ENCODE measurements at places on chromosomes 7 and 10.
A peak's percentile ranks its signal among the peaks of the same experiment; 100 is the strongest.

GRCh38 chr10:132517951-132518521 lies 19.6 kb upstream of the INPP5A start:
- no peak for DNase-seq

DNA sequence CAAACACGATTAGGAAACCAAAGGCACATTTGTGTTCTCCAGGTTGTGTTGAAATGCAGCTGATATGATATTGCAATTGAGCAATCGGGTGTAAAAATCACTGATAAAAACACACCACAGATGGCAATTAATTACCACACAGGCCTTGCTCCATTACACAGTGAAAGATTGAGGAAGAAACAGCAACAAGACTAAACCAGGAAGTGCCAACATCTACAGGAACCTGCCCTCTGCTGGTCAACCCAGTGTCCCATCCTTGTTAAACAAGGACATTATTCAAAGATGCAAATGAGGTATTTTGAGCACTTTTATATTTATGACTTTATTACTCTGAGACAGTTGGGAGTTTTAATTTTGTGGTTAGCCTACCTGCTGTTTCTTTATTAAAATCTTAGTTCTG lies 765.6 kb upstream of the GHITM start:
- DNase-seq = no peak

DNA sequence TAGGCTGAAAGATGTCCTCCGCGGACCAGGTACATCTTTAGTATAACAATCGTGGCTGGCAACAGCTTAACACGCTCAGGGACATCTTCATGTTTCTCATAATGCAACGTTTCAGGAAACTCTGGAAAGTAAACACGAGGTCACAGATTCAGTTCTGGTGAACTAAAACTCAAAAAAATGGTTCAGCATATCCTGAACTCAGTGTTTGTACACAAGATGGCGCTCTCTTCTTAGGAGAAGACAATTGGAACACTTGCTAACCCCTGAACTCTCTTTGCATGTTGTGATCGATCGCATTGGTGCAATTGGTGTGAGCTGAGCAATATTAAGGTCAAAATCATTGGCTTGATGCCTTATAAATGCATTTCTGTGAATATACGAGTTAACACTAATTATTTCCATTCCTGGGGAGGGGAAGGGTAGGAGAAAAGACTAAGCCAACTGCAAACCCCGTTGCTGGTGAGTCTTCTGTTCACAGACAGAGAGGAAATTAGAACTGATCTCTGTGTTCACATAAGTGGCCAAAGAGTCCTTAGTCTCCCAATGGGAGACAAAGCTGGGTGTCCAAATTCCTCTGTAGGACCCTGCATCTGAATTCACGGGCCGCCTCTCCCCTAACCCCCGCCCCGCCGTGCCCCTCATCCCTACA lies 52.6 kb upstream of the FAM180A start:
- peak; percentile 61 for DNase-seq

- no peak for DNase-seq
Measured at GRCh38 chr10:77131214-77131613, 506.4 kb downstream of the KCNMA1 start.

DNA sequence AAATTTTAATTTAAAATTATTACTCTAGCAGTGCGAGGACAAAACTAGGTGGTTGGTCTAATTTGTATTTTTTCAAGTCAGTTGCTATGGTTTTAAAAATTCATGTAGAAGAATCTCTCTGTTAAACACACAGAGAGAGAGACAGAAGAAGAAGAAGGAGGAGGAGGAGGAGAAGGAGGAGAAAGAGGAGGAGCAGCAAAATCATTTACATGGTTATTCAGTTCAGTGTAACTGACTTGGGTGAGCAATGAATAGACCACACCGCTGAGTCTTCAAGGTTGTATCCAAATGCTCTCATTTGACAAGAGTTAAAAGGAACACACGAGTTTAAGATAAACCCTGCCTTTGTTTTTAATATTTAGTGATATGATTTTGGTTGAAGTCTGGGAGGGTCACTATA lies 131.1 kb downstream of the PDE1C start:
- no peak for DNase-seq

DNA sequence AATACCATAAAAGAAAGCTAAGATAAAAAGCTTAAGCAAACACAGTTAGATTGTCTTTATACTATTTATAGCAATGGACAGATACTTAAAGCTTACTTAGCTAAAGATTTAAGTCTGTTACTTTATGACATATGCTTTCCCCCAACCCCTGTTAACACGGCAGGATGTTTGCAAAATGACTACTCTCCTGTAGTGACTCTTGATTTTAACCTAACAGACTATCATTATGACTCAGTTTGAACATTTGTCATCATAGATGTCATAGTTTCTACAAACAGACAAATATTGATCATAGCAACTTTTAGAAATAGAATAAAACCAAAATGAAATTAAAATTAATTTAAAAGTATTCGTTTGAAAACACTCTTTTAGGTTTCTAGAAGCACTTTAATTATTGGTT lies 7.8 kb upstream of the COMMD3 start:
- DNase-seq = no peak

DNA sequence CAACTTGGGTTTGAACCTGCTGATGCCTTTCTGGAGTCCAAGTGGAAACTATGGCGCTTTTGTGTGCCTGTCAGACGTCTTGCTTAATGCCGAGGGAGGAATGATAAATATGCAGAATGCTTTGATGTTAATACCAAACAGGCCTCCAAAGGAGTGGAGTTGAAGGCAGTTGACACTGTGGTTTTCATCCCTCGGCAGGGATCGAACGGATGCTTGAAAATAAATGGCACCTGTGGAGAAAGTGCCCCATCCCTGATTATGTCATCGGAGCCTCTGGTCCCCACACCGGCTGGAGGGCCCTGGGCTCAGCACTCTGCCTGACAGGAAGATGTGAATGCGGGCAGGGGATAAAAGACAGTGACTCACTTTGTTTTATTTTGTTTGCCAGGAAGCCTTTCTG lies 148.7 kb upstream of the GPR26 start:
- DNase-seq = no peak

DNA sequence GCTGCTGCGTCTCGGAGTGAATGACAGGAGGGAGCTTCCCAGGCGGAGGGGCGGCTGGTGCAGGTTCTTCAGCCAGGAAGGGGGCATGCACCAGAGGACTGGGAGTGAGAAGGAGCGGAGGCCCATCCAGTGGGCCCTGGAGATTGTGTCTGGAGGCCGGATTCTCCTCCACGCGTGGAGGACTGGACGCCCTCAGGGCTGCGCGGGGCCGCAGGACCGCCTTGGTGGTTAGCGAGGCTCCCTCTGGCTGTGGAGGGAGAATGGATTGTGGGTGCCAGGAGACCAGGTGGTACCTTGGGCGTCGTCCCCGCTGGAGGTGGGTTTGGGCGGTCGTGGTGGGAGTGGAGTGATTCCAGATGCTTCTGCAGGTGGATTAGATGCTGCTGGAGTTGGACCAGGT lies 68.9 kb downstream of the ELFN1 start:
- no peak for DNase-seq

- no peak for DNase-seq
Measured at GRCh38 chr7:38977685-38978084, at the start of gene POU6F2. Gene POU6F2 (plus strand): TSS chr7:38977909. CDS start chr7:38977954, 45 bp downstream.

DNA sequence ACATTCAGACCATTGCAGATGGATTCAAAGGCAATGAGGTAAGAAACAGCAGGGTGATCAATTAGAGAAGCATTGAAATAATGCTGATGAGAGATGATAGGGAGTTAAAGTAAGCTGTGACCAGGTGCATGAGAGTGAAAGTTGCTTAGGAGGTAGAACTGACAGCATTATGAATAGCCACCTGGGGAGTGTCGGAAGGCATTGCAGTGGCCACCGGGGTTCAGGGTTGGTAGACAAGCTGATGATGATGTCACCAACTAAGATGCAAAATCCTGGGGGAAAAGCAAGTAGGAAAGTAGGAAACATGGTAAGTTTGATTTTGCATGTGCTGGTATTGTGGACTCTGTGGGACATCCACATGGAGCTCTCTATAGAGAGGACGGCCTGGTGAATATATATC lies 211.9 kb upstream of the ETV1 start:
- no peak for DNase-seq

DNA sequence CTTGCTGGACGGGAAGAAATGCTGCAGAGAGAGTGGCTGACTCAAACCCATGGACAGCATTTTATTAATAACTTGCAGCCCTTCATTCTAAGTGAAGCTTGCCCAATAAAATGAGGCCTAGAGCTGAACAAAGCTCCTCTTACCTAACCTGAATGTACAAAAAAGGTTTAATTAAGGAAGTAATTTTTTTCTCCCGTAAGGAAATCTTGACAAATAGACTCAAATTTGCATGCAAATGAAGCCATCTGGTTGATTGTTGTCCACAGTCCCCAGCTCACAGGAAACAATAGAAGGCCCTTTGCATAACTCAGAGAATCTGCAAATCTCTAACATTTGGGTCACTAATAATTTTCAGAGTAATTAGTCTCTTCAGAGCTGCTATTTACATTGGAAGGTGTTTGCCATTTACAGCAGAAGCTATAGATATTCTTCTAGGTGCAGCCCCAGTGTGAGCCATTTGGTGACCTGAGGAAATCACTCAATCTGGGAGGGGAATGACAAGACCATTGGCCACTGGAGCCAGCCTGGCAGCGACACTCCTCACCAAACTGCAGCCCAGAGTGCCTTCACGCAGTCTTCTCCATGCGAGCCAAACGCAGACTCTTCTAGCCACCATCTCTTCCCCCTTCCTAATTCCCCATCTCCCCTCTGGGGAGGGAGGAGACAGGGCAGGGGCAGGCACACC lies 483.0 kb upstream of the C7orf33 start:
- no peak for DNase-seq

- no peak for DNase-seq
Measured at GRCh38 chr7:2030475-2031450, 202.0 kb downstream of the MAD1L1 start.

DNA sequence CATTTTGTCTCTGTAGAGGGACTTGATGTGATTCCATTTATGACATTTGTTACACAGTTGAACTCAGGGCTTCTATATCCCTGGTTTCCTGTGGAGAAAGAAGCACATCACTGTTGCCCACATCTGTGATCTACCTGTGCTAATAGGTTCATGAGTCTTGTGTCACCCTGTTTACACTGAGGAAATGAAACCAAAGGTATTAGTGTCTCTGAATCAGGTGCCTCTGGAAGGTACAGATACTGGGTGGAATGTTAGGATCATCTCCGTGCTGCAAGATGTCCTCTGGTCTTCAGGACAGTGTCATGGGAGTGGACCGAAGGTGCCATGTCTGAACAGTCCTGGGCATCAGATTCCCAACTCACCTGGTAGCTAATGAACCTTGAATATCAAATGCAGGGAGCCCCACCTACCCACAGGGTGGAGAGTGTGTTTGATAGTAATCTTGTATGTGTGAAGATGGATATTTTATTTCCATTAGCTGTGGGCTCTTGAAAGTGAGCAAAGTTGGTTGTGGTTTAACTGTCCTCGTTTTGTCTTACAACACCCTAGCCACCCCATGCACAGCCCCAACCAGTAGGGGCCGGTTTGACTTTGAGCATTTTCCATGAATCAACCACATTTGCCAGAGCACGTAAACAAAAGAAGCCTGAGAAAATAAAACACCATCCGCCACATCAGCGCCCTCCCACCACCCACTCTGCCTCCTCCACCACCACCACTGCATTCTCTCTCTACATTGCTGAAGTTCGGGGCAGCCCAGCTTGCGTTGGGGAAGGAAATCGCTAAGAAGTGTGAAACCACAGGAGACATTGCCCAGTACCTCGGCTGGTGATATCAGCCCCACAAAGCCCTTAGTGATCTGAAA lies 40.7 kb downstream of the TARP start:
- no peak for DNase-seq

DNA sequence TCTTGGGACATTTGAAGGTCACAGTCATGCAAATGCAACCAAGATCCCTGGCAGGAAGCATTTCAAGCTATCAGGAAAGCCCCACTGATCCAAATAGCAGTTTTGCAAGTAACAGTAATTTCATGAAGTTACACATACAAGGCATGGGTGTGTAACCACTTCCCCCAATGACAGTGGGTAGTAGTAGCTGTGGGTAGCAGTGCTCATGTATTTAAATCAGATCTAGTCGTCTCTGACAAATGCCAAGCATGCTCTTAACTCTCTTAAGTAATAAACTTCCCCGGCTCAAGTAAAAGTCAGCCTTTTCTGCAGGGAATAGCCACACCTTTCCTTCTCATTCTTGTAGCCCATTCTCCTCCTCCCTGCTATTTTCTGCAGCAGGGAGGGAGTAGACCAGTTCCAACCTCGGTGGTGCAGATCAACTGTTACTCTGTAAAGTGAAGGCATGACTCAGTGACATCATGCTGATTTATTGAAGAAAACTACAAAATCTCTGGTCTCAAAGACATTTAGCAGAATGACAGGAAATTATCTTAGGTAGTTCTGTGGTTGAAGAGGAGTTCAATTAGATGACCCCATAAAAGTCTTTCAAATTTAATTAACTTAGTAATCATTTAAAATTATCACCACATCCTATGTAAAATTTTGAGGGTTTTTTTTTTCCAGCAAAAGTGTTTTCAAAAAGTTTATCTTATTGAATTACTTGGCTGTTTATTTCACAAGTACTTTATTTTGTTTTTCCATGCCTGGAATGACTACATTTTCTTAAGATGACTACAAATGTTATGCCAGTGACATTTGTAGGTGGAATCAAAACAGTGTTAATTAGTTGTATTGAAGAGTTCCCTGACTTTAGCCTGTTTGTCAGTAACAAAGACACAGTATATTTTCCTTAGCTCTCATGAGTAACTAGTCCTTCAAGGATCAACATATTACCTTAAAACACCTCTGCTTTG lies 568.3 kb downstream of the INHBA start:
- no peak for DNase-seq
